ENCODE measurements at places on chromosomes 12 and 14.

- DNase-seq: no peak
These were observed 510.6 kb downstream of the RERGL start for GRCh38 chr12:17579205-17580026.

DNA sequence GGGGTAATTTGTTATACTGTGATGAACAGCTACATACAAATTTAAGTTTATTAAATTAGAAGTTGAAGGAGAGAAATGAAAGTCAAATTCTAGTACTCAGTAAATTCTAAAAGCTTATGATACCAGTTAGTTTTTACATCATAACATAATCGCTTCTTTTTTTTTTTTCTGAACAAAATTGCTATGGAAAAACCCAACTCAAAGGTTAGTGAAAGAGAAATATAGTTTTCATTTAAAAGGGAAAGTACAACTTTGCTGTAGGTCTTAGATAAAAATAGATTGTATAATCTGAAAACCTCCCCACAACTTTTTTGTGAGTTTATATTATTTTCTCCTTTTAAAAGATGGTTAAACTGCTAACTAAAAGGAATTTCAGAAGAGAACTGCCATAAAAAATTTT, 53.7 kb upstream of the LRRK2 start:
- no peak for DNase-seq

GRCh38 chr12:570921-571794, 92.1 kb downstream of the NINJ2 start:
- DNase-seq: no peak

GRCh38 chr12:131007031-131007739, 53.5 kb downstream of the ADGRD1 start:
- no peak for DNase-seq

- DNase-seq: no peak
These were observed 90.2 kb downstream of the CALM1 start for GRCh38 chr14:90487031-90487430.

DNA sequence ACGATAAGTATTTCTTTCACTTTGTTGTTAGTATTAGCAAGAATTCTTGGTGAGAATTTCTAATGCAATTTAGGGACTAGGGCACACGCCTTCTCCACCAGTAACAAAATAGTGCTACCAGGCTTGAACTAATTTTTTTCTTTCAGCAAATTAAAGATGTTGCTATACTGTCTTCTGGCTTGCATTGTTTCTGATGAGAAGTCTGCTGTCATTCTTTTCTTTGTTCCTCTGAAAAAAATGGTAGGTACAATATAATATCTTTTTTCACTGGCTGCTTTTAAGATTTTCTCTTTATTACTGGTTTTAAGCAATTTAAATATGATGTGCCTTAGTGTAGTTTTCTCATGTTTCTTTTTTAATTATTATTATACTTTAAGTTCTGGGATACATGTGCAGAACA, 171.2 kb downstream of the PCNX1 start:
- no peak for DNase-seq

DNA sequence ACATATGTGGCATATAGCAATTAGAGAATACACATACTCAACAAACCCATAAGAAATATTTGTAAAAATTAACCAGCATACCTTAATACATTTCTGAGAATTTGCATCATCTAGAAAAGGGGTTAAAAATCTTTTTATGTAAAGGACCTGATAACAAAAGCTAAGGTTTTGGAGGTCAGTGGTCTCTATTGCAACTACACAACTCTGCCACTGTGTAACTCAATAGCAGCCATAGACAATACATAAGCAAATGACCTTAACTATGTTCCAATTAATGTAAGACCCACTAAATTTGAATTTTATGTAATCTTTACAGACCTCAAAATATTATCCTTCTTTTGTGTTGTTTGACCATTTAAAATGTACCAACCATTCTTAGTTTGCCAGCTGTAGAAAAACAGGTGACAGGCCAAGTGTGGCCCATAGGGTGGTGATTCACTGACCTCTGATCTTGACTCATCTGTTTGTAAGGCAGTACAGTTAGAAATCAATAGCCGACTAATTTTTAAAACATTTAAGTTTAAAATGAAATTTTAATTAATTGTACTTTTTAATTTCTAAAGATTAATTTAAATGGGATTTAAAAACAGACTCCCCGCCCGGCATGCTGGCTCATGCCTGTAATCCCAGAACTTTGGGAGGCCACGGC, 7.4 kb upstream of the EPS8 start:
- no peak for DNase-seq

GRCh38 chr14:67240168-67240932, 885 bp upstream of the PALS1 start:
- DNase-seq: no peak

- DNase-seq: peak; percentile 87
These were observed 15.1 kb downstream of the CCDC177 start for GRCh38 chr14:69559581-69560011.

DNA sequence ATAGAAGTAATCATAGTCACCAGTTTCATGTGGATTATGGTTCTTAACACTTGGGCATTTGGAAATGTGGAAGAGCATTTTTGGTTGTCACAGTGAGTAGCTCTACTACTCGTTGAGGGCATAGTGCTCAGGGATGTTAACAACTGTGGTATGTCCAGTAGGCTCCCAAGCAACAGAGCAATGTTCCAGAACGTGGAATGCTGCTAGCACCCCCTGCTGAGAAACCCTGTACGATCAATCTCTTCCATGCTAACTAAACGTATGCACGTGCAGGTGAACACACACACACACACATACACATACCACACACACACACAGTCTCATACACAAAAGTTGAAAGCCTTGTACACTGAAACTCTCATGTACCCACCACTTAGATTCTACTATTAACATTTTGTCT, 16.6 kb upstream of the GNPTAB start:
- no peak for DNase-seq

- DNase-seq: no peak
These were observed 444.4 kb upstream of the ATP2B1 start for GRCh38 chr12:90152897-90153624.

- no peak for DNase-seq
These were observed 16.8 kb downstream of the C12orf43 start for GRCh38 chr12:120999191-121000120.

DNA sequence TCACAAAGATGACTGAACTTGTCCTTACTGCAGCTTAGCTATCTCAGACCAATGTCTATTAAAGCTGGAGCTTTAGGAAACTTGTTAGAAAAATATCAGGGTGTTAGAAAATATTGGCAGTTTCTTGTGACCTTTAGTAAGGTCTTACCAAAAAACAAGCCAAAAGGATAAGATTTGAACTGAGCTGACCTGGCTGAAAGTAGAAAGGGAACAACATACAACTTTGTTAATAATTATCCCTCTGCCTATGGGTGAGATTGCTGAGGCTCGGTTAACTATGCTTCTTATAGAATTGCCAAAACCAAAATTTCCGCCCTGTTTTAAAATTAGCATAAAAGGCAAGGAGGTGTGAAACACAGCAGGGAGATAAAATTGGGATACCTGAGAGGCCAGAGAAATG, 73.8 kb downstream of the DHRS2 start:
- no peak for DNase-seq

DNA sequence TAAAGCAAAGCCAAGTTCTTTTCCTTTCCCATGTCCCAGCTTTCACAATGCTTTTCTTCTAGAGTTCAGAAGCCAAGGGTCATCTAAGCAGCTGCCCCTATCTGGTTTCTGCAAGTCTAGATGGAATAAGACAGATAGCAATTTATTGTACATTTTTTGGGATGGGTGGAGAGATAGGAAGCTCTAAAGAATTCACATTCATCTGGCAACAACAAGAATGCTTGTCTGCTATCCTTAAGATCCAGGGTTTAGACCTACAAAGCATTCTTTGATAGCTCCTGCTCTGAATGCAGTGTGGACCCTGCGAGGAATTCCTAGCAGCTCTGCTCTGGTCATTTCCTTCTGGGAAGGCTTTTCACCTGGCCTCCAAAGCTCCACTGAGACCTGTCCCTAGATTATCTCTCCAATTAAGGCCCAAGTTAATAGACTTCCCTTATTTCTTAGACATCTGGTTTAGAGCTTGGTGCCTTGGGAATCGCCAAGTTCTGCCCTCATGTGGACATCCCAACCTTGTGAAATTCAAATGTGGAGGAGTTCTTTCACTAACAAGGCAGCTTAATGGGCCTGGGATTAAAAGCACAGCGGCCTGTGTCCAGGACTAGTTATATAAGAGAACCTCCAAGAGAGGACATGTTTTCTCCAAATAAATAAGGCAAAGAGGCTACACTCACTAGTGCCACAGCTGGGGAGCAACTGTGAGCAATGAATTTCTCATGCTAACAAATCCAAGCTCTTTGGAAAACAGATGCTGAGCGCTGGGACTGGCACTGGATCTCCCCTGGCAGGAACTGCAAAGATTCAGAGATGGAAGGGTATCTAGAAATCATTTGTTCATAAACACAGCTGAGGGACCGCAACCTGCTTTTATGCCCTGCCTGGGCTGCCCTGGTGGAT, 384.5 kb upstream of the DDHD1 start:
- no peak for DNase-seq

- DNase-seq: no peak
These were observed 312.8 kb upstream of the SLC16A7 start for GRCh38 chr12:59282999-59283398.

DNA sequence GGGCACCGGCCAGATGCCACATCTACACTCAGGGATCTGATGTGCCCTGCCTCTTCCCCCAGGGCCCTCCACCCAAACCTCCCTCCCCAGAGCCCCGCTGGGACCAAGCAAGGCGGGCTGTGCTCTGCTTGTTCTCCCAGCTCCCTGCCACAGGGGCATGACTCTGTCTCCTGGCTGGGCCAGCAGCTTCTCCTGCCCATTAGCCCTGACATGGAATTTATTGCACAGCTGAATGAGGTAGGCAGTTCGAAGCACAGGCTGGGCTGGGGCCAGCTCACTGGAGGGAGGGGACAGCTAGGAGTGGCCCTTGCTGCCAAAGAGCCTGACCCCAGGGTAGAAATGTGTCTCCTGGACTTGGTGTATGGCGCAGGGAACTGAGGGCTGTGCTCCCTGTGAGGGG, 42.4 kb downstream of the ARL6IP4 start:
- no peak for DNase-seq

GRCh38 chr12:55829967-55830600, 697 bp upstream of the DNAJC14 start:
- DNase-seq: peak; percentile 68

- no peak for DNase-seq
These were observed 143.2 kb downstream of the BRMS1L start for GRCh38 chr14:35969310-35969709.

DNA sequence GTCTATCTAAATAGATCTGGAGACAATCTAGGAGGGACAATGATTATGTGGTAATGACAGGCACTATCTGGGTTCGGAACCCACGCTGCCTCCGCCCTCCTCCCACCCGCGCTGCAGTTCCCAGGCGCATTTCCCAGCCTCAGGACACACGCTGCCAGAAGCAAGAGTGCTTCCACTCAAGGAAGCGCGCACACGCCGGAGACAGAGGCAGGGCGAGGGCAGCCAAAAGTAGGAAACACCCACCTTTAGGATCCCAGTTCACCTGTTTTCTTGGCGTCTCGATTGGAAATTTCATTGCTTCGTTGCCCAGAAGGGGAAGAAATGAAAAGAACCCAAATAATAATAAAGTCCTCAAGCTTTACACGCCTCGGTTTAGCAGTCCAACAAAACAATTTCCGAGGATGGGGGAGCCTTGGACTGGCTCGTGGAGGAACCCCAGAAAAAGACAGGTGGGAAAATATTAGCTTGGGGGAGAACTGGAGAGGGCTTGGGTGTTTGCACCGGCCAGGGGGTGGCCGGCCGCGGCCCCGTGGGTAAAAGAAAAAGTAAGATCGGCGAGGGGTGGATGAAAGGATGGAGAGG, 474 bp downstream of the KCNK10 start:
- no peak for DNase-seq

- DNase-seq: no peak
These were observed 1.7 kb downstream of the OTUB2 start for GRCh38 chr14:94027566-94028449.

- DNase-seq: no peak
These were observed 34.8 kb downstream of the NFKBIA start for GRCh38 chr14:35369701-35370191.

GRCh38 chr12:75568801-75569200, 57.4 kb upstream of the KRR1 start:
- no peak for DNase-seq

All from NCI-H526 treated with DMSO at 0.1 percent for 48 hours (cell line).